Right ventricle myocardium inferior (tissue), 1 donor: ENCODE measurements at places on chromosomes 3 and 15. TPM values are rescaled to one million over a fixed set of nuclear protein-coding genes. Genes with fewer than 3 reads are reported as not detected.

DNA sequence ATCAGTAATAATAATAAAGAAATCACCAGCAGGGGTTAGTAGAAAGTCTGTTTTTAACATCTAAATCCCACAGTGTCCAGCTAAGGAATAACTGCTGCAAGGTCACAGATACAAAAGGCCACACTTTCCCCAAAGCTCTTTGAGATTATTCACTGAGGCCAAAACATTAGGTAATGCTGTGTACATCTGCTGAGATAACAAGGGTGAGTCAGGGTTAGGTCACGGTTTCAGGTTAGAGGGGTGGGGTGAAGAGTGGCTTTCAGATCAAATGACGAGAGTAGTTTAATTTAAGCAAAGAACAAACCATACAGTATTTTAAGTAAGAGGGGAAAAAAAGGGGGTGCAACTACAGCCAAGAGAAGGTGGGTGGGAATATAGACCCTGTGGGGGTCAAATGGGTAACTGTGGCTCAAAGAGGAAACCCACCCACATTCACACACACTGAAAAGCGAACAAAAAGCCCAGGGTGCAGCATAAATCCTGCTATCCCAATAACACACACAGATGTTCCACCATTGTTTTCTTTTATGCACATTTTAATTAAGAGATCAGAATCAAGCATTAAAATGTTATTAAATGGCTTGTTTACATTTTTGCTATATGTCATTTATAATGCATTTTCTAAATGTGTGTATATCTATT lies 412.9 kb downstream of the TIGIT start:
- no peak for DNase-seq

- no peak for DNase-seq
Observed at GRCh38 chr3:129560269-129560787, 17.4 kb downstream of the H1-8 start.

DNA sequence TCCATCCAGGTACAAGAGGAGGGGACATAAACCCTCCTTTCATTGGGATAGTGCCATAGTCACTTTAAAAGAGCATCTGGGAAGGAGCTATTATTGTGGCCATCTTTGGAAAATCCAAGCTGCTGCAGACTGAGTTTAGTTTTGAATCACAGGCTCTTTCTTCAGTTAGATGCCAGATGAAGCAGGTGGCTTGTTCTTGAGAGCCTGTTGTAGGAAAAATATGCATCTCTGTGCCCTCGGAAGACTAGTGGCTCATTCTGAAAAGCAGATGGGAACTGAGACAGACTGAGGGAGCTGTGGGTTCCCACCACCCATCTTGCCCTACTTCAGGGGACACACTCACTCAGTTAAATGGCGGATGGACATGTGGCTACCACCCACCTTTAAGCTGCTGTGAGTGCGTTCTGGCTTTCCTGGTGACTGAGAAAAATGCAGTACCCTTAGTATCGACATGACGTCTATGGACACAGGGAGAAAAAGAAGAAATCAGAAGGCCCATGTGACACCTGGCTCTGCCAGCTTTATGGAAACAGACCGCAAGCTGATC lies 50.2 kb downstream of the RARB start:
- DNase-seq, result no peak

DNA sequence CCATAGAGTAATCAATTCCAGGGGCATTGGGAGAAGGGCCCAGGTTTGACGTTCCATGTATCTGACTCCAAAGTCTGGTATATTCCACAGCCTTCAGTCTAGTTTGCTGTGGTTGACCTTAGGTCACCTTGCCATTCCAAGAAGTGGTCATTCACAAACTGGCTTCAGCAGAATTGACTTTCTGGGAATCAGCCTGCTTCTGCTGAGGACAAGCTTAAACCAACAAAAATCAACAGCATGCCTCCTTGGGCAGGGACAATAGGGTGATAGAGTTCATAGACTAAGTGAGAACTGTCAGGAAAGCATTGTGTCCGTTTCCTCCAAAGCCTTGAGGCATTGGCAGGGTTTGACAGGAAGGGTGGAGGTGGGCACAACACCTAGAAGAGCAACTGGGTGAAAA lies 24.1 kb upstream of the NDUFB4 start:
- no peak for DNase-seq

- no peak for DNase-seq
Observed at GRCh38 chr3:9778143-9779074, 8.7 kb upstream of the CAMK1 start.

GRCh38 chr3:126464494-126464893 lies 11.2 kb downstream of the ZXDC start:
- no peak for DNase-seq

DNA sequence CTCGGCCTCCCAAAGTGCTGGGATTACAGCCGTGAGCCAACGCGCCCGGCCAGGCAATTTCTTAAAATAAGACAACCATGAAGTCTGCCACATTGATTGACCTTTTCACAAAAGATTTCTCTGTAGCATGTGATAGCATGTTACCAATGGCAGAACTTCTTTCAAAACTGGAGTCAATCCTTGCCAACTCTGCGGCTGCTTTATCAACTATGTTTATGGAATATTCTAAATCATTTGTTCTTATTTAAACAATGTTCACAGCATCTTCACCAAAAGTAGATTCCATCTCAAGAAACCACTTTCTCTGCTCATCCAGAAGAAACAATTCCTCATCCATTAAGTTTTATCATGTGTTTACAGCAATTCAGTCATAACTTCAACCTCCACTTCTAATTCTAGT lies 9.4 kb downstream of the UBR1 start:
- DNase-seq, result no peak

- no peak for DNase-seq
Observed at GRCh38 chr3:107676469-107677309, 153.9 kb downstream of the BBX start.

GRCh38 chr3:126999383-126999782 lies 16.5 kb downstream of the PLXNA1 start:
- no peak for DNase-seq

DNA sequence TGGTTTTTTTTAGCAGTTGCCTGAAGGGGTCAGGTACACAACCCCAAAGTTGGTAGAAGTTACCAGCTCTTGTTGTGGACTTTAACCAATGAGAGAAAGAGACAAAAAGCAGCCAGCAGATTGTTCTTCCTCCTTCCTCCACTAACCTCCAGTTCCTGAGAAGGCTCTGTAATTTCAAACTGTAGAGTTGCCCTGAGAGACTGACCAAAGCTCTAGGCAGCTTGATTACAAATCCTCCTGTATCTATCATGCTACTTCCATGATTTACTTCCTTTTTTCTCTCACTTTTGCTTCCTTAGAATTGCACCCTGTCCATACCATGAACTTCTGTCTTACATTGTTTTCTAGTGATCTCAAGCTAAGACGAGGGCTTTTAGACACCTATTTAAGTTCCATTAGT lies 29.2 kb downstream of the NSUN3 start:
- no peak for DNase-seq

- DNase-seq, result no peak
Observed at GRCh38 chr3:171584100-171584499, 123.9 kb upstream of the TNIK start.

GRCh38 chr3:33355611-33356010 lies 78.4 kb downstream of the FBXL2 start:
- no peak for DNase-seq

DNA sequence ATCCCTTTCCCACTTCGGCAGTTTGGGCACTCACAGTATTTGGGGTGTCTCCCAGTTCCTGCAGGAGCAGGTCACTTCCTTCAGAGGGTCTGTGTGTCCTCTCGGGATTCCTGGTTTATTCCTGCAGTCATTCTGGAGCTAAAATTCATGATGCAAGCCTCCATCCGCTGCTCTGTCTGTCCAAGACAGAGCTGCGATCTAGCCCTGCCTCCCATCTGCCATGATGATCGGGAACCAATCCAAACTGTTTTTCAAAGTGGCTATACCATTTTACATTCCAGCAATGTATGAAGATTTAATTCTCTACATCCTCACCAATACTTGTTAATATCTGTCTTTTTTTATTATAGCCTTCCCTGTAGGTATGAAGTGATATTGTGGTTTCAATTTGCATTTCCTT lies 273.0 kb downstream of the EPHB1 start:
- DNase-seq, result no peak

- no peak for DNase-seq
Observed at GRCh38 chr15:57330619-57331340, 45.5 kb upstream of the CGNL1 start.

GRCh38 chr3:138124706-138125355 lies 7.4 kb downstream of the A4GNT start:
- DNase-seq, result no peak

DNA sequence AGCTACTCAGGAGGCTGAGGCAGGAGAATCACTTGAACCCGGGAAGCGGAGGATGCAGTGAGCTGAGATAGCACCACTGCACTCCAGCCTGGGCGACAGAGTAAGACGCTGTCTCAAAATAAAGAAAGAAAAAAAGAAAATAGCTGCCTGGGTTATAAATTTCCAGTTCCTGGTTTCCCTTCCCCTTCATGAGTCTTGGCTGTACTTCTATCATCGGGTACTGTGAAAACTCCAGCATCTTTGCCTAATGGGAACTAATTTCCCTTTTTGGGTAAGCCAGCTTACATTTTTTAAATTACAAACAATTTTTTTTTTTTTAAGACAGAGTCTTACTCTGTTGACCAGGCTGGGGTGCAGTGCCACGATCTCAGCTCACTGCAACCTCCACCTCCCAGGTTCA lies 15.0 kb downstream of the DENND4A start:
- DNase-seq, result no peak

THSD4 gene
- total RNA-seq, result 73.1 TPM

C3orf49 gene
- not detected for total RNA-seq

NR2C2 gene
- total RNA-seq, result 28.6 TPM

COMMD4 gene
- 42.1 TPM for total RNA-seq

PSTPIP1 gene
- total RNA-seq, result 4.5 TPM

TEX55 gene
- total RNA-seq, result not detected

CYP8B1 gene
- not detected for total RNA-seq

BTLA gene
- total RNA-seq, result 0.14 TPM
